ENCODE measurements at places on chromosomes 6 and 20.
A peak's percentile ranks its signal among the peaks of the same experiment; 100 is the strongest.

GRCh38 chr20:23588434-23589403 lies 17.0 kb downstream of the CST9 start:
- DNase-seq = no peak

GRCh38 chr6:3386374-3386857 lies 70.4 kb downstream of the SLC22A23 start:
- DNase-seq = peak; percentile 76

- DNase-seq = no peak
These were observed 6.2 kb downstream of the NPBWR2 start for GRCh38 chr20:64100946-64101688.

DNA sequence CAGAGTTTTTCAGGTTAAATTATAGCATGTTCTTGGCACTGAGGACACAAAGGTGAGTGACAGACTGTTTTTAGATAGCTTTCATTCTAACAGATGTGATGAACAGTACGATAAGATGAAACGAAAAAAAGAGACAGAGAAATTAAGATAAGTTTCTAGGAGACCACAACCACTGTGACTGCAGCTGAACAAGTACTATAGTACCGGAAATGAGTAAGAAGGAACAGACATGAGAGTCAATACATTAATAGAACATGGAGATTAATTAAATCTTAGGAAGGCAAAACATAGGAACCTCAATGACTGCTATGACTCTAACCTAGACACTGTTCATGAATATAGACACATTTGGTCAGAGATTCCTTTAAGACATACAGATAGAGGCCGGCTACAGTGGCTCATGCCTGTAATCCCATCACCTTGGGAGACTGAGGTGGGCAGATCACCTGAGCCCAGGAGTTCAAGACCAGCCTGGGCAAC lies 40.2 kb downstream of the HBS1L start:
- DNase-seq = no peak

DNA sequence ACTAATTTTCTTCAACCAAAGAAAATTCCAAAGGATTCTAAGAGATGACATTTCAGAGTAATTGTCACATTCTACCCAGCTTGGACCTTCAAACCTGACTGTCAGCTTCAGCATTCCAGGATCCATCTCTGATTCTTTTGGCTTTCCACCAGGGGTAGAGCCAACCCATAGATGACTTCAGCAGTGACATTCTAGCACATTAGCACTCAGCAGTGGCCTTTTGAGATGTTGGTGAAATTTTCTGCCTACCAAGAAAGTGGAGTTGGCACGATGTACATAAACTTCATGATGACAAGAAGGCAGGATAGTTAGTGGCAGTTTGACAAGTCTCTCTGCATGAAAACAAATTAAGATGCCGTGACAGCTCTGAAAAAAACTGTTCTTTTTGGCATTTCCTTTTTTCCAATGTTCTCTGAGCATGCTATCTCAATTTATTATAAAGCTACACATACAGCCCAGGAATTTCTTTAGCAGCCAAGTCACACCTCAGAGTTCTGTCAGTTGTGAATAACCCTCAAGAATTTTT lies 466.5 kb upstream of the RNF217 start:
- no peak for DNase-seq

- no peak for DNase-seq
These were observed 75.2 kb downstream of the PRL start for GRCh38 chr6:22221630-22222029.

GRCh38 chr6:64012351-64013001 lies 376.9 kb downstream of the PHF3 start:
- no peak for DNase-seq

- DNase-seq = no peak
These were observed 7.3 kb upstream of the TENT5A start for GRCh38 chr6:81759782-81760181.

DNA sequence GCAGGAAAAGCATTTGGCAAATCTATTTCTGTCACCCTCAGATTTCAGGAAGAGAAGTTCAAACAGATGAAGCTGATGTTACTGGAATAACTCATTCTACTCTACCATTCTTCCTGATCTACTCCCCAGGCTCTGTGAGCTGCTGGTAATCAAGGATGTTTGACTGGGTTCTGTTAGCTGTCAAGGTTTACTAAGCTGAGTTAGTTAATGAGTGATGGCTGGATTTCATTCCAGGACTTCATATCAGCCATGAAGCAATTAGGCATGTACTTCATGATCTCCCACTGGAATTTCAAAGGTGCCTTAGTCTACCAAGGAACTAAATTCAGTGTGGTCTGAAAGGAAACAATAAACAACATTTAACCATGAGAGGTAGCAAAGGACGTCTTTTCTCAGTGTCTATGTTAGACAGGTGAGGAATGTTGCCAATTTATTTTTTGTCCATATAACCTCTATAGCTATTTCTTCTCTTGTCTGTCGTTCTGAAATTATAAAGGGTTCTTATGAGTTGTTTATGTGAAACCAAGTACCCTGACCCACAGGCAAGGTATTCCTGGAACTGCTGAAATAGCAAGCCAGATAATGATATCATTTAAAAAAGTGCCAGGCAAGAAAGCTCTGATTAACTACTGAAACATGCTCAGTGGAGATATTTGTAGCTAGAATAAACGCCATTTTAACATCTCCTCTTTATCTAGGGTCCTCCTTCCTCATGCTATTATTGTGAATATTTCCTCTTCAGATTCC lies 112.9 kb downstream of the BACH2 start:
- no peak for DNase-seq

DNA sequence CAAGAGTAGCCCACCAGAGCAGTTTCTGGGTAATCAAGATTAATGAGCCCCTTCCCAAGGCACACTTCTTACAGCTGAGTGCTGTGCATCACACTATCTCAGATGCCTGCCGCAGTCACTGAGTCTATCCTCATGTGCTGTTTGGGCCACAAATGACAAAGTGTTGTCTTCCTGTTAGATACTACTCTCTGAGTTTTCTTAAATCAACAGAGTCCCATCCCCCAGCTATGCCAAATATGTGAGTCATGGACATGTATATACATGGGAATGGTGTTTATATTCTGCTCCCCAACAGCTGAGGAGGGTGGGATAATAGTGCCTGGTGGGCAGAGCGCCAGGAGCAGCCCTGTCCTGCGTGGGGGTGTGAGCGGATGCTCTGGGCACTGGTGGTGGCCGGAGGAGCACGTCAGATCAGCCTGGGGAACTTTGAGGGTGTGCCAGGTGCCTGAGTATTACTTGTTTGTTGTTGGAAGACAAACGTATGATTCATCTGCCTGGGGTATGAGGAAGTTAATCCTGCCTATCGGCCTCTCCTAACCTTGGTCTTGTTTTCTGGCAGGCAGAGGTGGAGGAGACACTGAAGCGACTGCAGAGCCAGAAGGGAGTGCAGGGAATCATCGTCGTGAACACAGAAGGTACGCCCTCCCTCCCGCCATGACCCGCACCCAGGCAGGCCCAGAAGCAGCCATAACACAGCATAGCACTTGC lies 9.6 kb downstream of the DYNLRB1 start:
- no peak for DNase-seq

GRCh38 chr20:5393218-5393870 lies 76.6 kb upstream of the PROKR2 start:
- no peak for DNase-seq

DNA sequence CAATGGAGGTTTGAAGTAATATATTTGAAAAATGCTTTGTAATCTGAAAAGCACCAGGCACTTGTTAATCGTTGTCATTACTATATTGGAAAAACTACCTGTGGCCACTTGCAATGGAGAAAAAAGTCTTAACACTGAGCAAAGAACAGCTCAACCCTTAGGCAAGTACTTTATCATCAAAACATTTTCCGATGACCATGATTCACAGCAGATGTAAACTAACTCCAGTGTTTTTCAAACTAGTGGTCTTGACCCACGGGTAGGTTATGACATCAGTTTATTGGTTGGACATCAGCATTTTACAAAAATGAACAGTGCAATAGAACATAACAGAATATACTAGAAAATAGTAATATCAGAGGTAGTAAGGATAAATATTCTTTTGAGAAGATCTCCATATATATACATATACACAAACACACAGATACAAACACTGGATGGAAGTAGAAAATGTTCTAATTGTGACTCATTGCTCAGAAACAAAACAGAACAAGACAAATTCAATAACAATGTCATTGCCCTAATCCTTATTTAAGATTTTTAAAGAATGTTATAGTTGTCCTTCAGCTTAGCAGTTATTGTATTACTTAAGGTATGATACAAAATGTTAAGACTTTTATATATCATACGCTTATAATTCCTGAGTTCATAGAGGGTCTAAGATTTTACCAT lies 123.0 kb downstream of the PLCB1 start:
- no peak for DNase-seq

DNA sequence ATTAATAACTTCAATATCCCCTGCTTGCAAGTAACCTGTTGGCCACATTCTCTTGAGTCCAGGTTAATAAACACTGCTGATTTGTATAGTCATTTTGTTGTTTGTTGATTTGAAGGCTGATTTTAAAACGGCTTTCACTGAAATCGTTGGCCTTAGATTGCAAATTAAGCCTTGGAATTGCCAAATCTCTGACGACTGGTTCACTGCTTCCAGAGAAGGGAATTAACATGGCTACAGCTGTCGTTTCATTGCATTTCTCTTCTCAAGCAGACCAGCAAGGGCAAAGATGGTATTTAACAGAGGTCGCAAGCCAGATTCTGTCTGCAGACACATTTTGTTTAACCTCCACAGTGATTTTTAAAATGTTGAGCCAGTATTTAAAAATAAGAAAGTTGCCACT lies 470.9 kb downstream of the TFAP2A start:
- no peak for DNase-seq

- DNase-seq = no peak
These were observed 373.4 kb upstream of the SYNCRIP start for GRCh38 chr6:86016077-86016476.

DNA sequence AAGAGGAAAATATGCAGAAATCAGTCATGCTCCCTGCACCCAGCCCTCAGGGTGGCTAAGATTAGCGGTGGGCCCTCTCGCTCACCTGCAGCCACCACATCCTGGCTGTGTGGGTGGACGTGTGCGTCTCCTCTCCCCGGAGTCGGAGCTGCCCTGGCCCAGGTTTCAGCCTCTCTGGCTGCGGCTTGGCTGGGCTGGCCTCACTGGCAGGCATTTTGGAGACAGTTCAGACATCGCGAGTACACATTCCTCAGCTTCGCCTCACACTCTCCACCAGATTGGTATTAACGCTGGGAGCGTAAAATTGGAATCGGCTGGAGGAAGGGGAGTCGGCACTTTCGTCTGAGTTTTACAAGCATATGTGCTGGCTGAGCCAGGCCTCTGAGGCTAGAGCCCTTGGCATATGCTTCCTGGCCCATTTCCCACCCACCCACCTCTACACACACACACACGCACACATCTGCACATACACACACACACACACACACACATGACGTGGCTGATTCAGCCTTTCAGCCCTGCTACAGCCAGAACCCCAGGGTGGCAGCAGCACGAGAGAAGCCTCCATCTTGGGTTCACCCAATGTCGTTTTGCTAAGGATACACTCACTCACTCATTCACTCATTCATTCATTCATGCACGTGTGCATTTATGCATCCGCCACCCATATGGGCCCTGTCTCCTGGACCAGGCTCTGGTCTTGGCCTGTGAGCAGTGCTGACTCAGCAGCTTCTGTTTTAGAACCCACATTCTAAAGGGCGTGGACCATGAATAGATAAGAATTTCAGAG lies 42.9 kb downstream of the BCAS4 start:
- DNase-seq = no peak

DNA sequence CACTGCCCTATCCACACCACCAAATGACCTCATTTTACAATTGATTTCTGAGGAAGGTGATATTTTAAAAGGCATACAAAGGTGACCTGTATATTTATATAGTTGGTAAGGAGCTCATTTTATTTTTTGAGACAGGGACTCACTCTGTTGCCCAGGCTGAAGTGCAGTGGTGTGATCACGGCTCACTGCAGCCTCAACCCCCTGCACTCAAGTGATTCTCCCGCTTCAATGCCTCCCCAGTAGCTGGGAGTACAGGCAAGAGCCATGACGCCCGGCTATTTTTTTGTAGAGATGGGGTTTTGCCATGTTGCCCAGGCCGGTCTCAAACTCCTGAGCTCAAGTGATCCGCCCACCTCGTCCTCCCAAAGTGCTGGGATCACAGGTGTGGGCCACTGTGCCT lies 13.0 kb downstream of the NCOA5 start:
- no peak for DNase-seq

- DNase-seq = no peak
These were observed 56.7 kb upstream of the IRAK1BP1 start for GRCh38 chr6:78810698-78811097.

GRCh38 chr6:9503111-9503761 lies 911.6 kb downstream of the TFAP2A start:
- no peak for DNase-seq

GRCh38 chr6:131216246-131216645 lies 81.0 kb downstream of the AKAP7 start:
- no peak for DNase-seq

GRCh38 chr20:38630727-38631126 lies 29.1 kb downstream of the ARHGAP40 start:
- no peak for DNase-seq

DNA sequence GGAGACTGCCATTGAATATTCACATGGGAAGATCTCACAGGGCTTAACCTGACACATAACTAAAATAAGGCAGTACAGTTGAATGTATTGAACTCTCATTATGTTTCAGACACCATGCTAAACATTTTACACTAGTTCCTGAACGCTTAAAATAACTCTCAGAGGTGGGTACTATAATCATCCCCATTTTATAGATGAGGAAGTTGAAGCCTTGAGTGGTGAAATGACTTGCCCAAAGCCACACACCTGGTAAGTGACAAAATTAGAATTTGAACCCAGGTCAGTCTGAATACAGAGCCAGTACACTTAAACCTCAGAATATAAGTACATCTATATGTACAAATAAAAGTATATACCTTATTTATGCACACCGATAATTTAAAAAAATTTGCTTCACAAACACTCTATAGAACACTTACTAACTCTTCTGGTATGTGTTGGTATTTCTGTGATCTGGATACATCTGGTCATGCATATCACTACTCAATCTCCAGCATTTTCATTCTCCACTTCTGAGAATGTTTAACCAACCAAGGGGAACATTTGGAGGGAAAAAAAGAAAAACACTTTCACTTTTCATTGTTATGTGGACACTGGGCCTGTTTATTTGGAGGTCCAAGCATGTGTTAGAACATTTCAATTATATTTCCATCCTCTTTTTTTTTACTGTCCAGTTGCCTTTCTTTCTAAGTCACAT lies 4.6 kb upstream of the BICRAL start:
- no peak for DNase-seq

DNA sequence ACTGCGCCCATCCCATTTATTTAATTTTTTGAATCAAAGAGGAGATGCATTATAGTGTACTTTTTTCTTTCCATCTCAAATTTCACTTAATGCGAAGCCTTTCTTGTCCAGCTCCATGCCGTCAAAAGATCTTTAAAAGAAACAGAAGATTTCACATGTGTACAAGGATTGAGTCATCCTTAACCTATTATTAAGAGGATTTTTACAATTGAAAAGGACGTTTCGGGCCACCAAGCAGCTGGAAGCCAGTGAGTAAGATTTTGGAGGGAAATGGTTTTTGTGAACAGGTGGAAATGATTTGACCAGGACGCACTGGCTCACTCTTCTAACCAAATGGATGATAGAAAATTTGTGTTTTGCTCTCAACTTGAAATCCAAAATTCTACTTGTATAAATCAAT lies 15.1 kb upstream of the CCDC170 start:
- DNase-seq = no peak
